ENCODE measurements at places on chromosomes 6 and 20.

DNA sequence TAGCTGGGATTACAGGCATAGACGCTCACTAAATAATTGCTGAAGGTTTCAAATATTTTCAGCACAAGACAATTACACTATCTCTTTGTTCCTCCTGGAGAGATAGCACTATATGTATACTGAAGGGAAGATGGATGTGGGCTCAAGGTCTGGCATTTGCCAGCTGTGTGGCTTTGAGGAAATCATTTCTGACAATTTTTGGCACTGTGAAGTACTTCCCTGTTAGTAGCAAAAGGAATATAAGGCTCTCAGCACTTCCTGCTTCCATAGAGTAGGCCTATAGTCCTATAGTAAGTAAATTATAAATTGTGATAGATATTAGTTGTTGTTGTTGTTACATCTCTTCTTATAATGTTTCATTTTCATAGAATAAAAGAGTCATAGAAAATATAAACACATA lies 271.1 kb downstream of the SAMD5 start:
- no peak for DNase-seq

DNA sequence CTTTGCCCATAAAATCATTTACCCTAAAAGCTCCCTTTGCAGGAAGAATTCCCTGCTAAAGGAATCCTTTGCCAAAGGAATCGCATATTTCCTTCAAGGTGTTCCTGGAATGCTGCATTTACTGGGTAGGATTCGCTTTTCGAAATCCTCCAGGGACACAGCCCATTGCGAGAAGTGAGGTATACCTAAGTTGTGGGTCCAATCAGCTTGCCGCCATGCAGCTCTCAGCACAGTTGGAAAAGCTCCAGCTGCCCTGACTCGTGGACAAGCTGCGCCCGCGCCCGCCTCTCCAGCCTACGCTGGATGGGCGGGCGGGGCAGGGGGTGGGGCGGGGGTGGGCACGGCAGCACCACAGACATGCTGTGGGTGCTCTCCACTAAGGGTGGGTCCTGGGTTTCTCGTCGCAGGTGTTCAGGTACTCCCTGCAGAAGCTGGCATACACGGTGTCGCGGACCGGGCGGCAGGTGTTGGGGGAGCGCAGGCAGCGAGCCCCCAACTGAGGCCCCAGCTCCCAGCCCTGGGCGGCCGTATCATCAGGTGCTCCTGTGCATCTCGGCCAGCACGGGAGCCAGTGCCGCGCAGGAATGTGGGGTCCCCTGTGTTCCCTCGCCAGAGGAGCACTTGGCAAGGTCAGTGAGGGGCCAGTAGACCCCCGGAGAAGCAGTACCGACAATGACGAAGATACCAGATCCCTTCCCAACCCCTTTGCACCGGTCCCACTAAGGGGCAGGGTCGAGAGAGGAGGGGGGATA lies 1.4 kb downstream of the NNAT start:
- no peak for DNase-seq

- DNase-seq = no peak
Observed at GRCh38 chr20:58352468-58352867, 36.6 kb upstream of the VAPB start.

DNA sequence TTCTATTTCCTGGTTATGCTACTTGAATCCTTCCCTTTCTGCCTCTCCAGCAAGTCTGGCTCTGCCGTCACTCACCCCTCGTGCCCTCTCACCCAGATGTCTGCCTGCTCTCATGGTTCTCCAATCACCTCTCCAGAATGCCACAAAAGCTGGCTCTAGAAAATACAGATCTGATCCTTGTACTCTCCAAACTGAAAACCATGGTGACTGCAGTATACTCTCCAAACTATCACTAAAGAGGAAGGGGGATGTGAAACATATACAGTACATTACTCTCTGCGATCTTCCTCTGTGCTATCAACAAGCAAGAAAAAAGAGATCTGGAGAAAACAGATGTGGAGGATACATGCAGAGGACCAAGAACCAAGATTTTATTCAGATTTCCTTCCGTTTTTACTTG lies 91.1 kb downstream of the ATXN1 start:
- DNase-seq = no peak

GRCh38 chr6:109055771-109056235 lies 38.8 kb downstream of the SESN1 start:
- DNase-seq = no peak

GRCh38 chr6:114058435-114058834 lies 87.5 kb upstream of the HDAC2 start:
- no peak for DNase-seq
